H1 (cell line): ENCODE measurements at places on chromosomes 3 and 15. TPM values are rescaled to one million over a fixed set of nuclear protein-coding genes. Genes with fewer than 3 reads are reported as not detected.

The STXBP5L gene
- 5.6 and 6.0 TPM in 2 replicates for total RNA-seq

The GOLGA6L10 gene
- 3.7 and 4.0 TPM in 2 replicates for total RNA-seq

DNA sequence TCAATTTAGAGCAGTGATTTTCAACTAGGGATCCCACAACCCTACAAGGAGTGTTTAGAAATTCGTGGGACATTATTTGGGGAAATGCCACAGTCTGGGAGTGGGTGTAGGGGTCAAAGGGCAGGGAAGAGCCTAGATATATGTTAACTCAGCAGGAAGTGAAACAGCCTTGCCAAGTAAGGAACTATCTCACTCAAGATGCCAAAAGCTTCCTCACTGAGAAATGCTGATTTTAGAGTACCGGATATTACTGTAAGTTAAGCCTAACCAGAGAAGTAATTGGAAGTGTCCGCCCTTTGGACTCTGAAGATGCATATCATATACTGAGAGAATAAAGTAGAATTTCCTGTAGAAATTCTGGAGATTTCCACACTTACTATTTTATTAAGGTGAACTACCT is 158.6 kb downstream of the BBX start:
- no peak for DNase-seq

- no peak for DNase-seq
These were observed 890 bp upstream of the ADIPOQ start for GRCh38 chr3:186841620-186842019.

GRCh38 chr15:70852501-70853317 is 1.2 kb downstream of the LARP6 start:
- DNase-seq = no peak
